ENCODE measurements at places on chromosomes 4 and X.
A peak's percentile ranks its signal among the peaks of the same experiment; 100 is the strongest.

DNA sequence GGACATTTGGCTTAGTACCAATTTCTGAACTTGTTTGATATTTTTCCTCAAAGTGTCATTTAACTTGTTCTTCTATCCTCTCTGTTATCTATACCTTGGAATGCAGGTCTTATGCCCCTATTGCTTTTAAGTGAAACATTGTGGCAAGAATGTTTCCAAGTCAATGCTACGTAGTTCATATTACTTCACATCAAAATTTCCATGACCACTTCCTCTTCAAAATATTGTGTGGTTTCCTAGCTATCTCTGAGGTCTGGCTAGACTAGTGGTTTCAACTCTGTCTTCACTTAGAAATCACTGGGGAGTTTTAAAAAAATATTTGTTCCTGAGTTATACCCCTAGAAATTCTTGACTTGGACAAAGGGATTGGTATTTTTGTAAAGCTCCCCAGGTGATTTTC is 20.2 kb upstream of the RASGEF1B start:
- no peak overlapping the region for H3K4me3 ChIP-seq
- H3K27ac ChIP-seq, result peak overlapping the region; percentile 59
- peak; percentile 85 for DNase-seq
- peaks cover 41% of the 10 kb centered on the region for H3K4me1 ChIP-seq

- H3K4me3 ChIP-seq, result no peak overlapping the region
- no peak for DNase-seq
- H3K27me3 ChIP-seq, result no peaks in the 10 kb centered on the region
- peaks cover 15% of the 10 kb centered on the region for H3K36me3 ChIP-seq
- H3K27ac ChIP-seq, result no peak overlapping the region
Observed at GRCh38 chr4:6059375-6059805, 41.2 kb upstream of the C4orf50 start.

DNA sequence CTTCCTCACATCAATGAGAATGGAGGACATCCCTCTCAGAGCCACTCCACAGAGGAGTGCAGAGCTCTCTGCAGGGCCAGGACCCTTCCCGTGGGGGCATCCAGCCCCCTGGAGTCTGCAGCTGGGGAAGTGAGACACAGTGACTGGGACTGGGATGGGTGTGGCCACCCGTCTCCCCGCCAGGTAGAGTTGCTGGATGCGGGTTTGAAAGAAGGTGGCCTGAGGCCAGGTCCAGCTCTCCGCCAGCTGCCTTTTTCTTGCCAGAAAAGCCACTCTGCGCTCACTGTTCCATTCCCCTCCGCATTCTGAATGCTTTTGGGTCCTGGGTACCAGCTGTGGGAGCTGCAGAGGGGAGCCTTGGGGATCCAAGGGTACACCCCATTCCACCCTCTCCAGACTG is 82.6 kb downstream of the ABLIM2 start:
- H3K4me1 ChIP-seq, result no peaks in the 10 kb centered on the region
- no peak overlapping the region for H3K27ac ChIP-seq
- H3K4me3 ChIP-seq, result no peak overlapping the region
- no peaks in the 10 kb centered on the region for H3K27me3 ChIP-seq
- no peaks in the 10 kb centered on the region for H3K36me3 ChIP-seq

DNA sequence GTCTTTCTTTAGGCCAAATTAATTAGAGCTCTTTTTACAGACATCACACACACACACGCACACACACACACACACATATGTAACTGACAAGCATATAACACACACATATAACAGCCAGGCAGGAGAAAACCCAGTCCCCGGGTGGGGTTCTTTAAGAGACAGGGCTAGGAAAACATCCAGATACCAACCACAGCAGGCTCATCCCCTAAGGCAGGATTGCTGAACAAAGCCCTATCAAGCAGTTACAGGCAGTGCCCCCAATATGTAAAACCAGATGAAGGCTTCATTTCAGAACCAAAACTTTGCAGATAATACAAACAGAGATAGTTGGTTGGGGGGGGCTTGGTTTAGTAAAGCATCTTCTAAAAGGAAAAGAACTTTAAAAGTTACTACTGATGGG is 18.0 kb upstream of the FAM47E start:
- no peak overlapping the region for H3K27ac ChIP-seq
- DNase-seq, result no peak
- no peaks in the 10 kb centered on the region for H3K27me3 ChIP-seq
- no peaks in the 10 kb centered on the region for H3K4me1 ChIP-seq
- H3K4me3 ChIP-seq, result no peak overlapping the region

DNA sequence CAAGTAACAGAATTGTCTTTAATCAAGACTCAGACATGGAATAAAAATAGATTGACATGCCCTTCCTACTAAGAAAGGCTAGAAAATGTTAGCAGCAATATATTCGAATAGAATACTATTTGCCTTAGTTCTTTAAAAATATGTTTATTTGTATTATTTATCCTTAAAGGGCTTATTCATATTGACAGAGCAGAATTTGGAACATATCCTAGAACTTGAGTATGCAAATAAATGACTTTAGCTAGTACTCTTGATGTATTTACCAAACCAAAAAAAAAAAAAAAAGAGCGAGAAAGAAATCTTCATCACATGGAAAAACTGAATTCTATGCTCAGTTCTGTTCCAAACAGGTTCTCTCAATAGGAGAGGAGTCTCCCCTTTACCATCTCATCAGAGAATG is 68.9 kb upstream of the PPARGC1A start:
- H3K27ac ChIP-seq, result no peak overlapping the region
- no peaks in the 10 kb centered on the region for H3K36me3 ChIP-seq
- no peak overlapping the region for H3K4me3 ChIP-seq
- DNase-seq, result no peak
- no peaks in the 10 kb centered on the region for H3K27me3 ChIP-seq

- H3K27ac ChIP-seq, result no peak overlapping the region
- no peaks in the 10 kb centered on the region for H3K36me3 ChIP-seq
- no peak for DNase-seq
- no peak overlapping the region for H3K4me3 ChIP-seq
Observed at GRCh38 chr4:3717241-3717640, 48.9 kb upstream of the ADRA2C start.

DNA sequence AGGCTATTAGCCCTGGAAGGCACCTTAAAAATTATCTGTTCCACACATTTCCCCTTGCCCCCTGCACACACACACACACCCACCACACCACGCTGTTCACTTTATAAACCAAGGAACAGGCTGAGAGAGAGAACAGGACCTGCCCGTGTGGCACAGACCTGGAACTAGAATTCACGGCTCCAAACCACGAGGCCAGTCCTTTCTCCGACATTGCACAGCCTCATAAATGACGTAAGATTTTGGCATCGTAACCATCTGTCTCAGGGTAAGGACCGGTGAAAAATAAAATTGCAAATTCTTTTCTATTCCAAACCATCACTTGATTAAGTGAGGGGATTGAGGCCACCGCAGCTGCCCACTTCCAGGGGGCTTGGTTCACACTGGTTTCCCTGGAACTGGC is 330.3 kb downstream of the BCOR start:
- H3K4me1 ChIP-seq, result peaks cover 45% of the 10 kb centered on the region
- no peak overlapping the region for H3K4me3 ChIP-seq
- no peak overlapping the region for H3K27ac ChIP-seq
- H3K36me3 ChIP-seq, result no peaks in the 10 kb centered on the region
- DNase-seq, result no peak
- no peaks in the 10 kb centered on the region for H3K27me3 ChIP-seq

DNA sequence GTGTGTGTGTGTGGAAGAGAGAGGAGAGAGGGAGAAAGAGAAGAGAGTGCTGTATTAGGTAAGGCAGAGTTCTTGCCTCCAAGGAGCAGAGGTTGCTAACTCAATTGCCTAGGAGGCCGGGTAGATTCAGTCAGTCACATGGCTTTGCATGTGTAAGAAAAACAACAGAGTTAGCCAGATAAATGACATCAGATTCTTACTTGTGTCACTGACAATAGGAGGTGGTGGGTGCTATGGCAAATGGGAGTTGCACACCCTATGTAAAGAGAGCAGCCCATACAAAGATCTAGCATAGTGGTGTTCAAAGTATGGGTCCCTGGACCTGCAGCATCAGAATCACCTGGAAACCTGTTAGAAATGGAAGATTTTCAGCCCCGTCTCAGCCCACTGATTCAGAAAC is 14.4 kb upstream of the PGRMC2 start:
- H3K27me3 ChIP-seq, result no peaks in the 10 kb centered on the region
- DNase-seq, result no peak
- H3K4me3 ChIP-seq, result no peak overlapping the region

DNA sequence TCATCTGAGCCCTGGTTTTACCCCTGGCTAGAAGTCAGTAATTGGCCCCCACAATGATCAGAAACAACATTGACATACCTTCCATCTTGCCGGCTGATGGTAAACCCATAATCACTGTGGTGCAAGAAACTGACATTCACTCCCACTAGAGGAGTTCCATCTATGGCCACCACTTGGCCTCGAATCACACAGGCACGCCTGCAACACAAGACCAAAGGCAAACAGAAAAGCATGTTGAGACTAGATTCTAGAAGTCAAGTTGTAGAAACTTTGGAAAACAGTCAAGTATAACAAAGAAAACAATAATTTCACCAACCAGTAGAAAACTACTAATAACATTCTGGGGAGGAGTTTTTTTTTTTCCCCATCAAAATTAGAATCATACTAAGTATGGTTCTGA is 183.4 kb downstream of the SH2D1A start:
- H3K4me3 ChIP-seq, result no peak overlapping the region
- DNase-seq, result no peak
- H3K27me3 ChIP-seq, result no peaks in the 10 kb centered on the region
- no peak overlapping the region for H3K27ac ChIP-seq
- no peaks in the 10 kb centered on the region for H3K4me1 ChIP-seq
- no peaks in the 10 kb centered on the region for H3K36me3 ChIP-seq

DNA sequence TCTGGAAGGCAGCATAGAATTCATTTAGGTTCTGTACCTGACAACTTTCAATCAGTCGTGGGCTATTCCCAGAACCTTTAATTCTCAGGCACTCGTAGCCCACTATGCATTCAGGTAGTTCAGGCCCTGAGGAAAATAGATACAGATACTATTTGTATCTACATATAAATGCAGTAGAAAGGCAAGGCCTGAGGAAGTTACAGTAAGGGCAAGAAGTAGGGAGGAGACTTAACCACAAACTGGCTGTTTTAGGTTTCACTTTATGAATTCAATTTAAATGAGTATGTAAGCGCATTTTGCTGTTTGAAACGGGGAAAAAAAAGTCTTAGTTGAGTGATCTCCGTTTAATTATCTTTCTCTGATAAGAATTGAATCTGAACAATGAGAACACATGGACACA is 529.4 kb upstream of the ATOH1 start:
- no peak overlapping the region for H3K27ac ChIP-seq
- no peaks in the 10 kb centered on the region for H3K4me1 ChIP-seq
- no peaks in the 10 kb centered on the region for H3K27me3 ChIP-seq
- H3K36me3 ChIP-seq, result no peaks in the 10 kb centered on the region
- no peak for DNase-seq
- H3K4me3 ChIP-seq, result no peak overlapping the region

GRCh38 chrX:47174846-47175587 is 18.6 kb upstream of the UBA1 start:
- no peak for DNase-seq
- H3K27me3 ChIP-seq, result no peaks in the 10 kb centered on the region
- H3K4me3 ChIP-seq, result no peak overlapping the region
- no peaks in the 10 kb centered on the region for H3K4me1 ChIP-seq
- H3K27ac ChIP-seq, result no peak overlapping the region

GRCh38 chr4:174218127-174218790 is 65.2 kb downstream of the FBXO8 start:
- H3K4me3 ChIP-seq, result no peak overlapping the region
- H3K27ac ChIP-seq, result no peak overlapping the region
- no peak for DNase-seq
- H3K4me1 ChIP-seq, result peaks cover 41% of the 10 kb centered on the region
- H3K36me3 ChIP-seq, result no peaks in the 10 kb centered on the region

- H3K4me3 ChIP-seq, result no peak overlapping the region
- H3K36me3 ChIP-seq, result no peaks in the 10 kb centered on the region
- DNase-seq, result no peak
- H3K27ac ChIP-seq, result no peak overlapping the region
- H3K27me3 ChIP-seq, result no peaks in the 10 kb centered on the region
Observed at GRCh38 chrX:7985568-7985967, 58.4 kb upstream of the PNPLA4 start.

Data from CD4-positive, alpha-beta memory T cell (primary cell).